ENCODE measurements at places on chromosomes 2 and 18.

DNA sequence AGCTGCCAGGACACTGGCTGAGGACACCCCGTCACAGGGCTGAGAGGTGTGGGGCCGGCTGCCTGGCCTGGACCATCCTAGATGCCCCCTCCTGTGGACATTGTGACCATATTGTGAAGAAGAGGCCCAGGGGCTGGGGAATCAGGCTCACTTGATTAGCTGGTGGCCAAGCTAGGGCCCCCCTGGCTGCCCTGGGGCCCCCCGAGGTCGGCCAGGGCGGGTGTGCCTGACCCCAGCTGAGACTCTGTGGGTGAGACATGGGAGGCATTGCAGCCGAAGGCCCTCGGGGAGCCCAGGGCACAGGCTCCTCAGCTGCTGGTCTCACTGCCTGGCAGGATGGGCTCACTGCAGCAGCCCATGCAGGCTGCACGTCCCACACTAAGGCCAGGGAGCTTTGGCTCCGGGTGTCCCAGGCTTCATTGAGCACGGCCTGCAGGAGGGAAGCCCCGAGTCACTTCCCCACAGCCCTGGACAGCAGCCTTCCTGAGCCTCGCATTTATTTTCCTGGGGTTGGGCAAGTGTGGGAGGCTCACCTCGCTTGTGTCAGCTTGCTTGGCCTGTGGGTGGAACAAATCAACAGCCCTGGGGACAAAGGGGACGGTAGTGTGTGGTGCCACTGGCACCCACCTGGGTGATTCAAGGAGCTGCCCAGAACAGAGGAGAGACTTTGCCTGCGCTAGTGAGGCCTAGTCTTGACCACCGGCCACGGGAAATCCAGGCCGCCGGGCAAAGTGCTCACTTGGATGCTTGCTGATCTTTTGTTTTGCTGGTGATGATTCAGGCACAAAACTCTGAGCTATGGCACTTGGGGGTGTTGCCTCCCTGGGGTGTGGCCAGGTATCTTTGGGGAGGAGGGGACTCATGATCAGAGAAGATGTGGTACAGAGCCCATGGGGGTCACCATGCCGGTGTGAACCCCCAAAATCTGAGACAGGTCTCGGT lies 1.3 kb downstream of the GAL3ST2 start:
- peak; percentile 20 for DNase-seq

DNA sequence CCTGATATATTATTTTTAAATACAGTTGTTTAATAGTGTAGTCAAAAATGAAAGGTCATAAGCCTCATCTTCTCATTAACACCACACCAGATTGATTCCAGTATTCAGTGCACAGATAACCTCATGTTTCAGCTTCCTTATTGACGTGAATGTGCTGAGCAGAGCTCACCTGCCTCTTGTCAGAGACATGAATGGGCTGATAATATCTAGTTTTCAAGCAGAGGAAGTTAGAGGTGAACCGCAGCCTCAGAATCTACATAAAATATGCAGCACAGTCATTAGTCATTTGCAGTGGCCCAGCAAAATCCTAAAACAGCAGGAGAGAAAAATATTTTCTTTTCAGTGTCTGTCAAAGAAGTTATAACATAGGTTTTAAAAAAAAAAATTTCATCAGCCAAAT lies 216.2 kb downstream of the GBX2 start:
- DNase-seq: no peak

GRCh38 chr2:176892676-176893226 lies 319.8 kb upstream of the HNRNPA3 start:
- no peak for DNase-seq

GRCh38 chr18:78376046-78376445 lies 603.6 kb upstream of the SALL3 start:
- DNase-seq: no peak

DNA sequence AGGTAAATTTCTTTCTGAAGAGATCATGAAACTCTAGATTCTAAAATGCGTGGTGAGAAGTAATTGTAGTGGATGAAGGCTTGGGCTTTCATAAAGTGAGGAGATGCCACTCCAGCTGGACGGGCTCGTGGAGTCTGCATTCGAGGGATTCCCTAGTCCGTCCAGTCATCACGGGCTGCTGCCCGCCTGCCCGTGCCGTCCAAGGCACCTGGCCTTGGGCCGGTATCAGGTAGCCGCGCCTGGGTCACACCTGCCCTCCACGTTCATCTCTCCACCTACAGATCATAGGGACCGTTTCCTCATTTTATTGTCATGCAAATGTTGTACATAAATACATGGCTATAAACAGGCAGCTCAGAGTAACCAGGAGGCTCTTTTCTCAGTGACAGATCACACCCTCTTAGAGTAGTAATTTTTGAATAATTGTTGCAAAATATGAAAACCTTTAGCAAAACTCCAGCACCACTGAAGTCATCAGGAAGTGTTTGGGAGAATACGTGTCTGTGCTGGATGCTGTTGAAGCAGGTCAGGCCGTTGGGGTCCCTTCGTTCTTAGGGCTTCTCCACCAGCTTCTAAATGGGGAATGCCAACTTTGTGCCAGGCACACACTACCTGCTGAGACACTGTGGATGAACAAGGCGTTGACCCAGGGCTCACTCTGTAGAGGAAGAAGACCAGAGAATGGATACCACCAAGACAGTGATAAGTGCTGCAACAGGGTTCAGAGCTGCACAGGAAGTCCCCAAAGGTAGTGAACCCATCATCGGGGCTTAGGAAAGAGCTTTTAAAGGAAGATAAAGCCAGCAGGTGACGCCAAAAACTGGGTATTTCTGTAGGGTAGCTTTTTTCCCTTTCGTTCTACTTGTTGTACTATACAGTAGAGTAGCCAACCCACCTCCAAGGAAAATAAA lies 112.5 kb downstream of the FAM210A start:
- no peak for DNase-seq

DNA sequence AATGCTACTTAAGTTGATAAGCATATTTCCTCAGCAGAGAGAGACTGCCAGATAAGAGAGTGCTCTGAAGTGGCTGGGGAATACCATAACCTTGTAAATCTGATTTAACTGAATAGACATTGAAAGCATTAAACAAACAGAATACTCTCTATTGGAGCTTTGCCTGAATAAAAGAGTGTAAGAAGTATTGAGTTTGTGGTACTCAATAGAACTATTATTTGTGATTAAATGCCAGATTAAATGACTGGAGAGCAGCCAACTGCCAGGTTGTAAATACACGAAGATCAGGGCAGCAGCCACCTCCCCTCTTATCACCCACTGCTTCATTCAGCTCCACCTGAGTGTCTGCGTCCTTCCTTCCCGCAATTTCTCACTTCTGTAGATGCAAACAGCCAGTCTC lies 373.6 kb downstream of the DCDC2C start:
- DNase-seq: no peak

GRCh38 chr2:60352491-60353405 lies 200.7 kb downstream of the BCL11A start:
- no peak for DNase-seq

GRCh38 chr2:234861841-234862735 lies 89.7 kb upstream of the SH3BP4 start:
- no peak for DNase-seq

DNA sequence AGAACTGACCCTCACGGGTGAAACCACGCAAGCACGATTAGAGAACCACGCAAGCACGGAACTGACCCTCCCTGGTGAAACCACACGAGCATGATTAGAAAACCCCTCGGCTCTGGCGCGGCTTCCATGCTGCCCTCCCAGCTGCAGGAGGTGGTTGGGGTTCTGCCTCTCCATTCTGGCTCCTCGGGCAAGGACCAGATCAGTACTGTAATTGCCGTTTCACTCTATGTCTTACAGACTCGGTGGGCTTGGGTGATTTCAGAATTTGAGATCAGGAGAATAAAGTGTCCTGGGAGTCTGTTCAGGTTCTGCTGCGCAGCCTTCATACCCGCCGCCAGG lies 58.3 kb upstream of the KCNG2 start:
- no peak for DNase-seq

DNA sequence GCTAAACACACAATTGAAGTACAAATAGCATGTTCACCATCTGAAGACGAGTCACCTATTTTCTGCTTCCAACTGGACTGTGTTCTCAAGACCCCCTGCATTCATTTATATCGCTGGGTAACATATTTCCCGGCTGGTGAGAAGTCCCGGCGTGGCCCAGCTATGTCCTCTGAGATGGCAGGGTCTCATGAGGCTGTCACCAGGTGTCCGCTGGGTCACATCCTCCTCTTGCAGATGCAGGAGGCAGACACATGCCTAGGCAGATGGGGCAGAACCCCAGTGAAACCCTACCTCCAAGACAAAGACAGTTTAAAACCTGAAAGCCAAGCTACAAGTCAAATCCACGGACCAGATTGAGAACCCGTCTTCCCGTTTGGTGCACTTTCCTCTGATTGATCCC lies 36.8 kb upstream of the UBE2F start:
- no peak for DNase-seq

DNA sequence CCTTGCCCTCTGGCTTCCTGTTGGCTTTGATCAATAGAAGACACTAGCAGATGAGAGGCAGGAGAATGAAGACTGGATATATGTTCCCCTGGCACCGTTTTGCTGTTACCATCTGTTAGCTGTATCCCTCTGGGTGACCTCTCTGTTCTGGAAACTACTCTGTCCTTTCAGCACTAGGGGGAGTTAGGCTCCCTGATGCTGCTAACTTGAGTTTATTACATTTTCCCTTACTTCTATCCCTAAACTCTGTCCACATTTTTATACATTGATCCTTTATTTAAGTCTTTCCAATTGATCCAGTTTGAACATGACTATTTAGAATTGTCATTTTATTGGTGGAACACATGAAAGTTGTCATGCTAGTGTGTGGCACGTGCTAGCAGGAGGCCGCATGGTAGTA lies 1014.3 kb upstream of the CDH2 start:
- DNase-seq: no peak

Data from naive thymus-derived CD4-positive, alpha-beta T cell (primary cell).